ENCODE measurements at places on chromosomes 2 and 18. TPM values are rescaled to one million over a fixed set of nuclear protein-coding genes. Genes with fewer than 3 reads are reported as not detected.

The CD8A gene
- total RNA-seq, result not detected

The SPIRE1 gene
- total RNA-seq, result 78.2 TPM

The RUFY4 gene
- not detected for total RNA-seq

The MRPL30 gene
- total RNA-seq, result 39.1 TPM

The ANKRD53 gene
- not detected for total RNA-seq

The SERPINB12 gene
- not detected for total RNA-seq

The PAX8 gene
- 2.4 TPM for total RNA-seq

The PLA2R1 gene
- total RNA-seq, result 7.5 TPM

The ARHGAP28 gene
- total RNA-seq, result 3.0 TPM

The NCKAP5 gene
- not detected for total RNA-seq

The NMUR1 gene
- total RNA-seq, result not detected

The POTEC gene
- not detected for total RNA-seq

The RNU2-63P gene
- 9.1 TPM for total RNA-seq

The FBXO41 gene
- 3.7 TPM for total RNA-seq

All from MCF 10A (cell line).